T-helper 2 cell treated with Interferon-gamma antibody and Interleukin-4, amounts not matched to agents 5 μg/mL and 100 μg/mL, for 36 hours (primary cell): ENCODE measurements at places on chromosomes 16 and 17.

- no peak for DNase-seq
Observed at GRCh38 chr17:37413875-37414519, 7.3 kb downstream of the TADA2A start.

- DNase-seq = no peak
Observed at GRCh38 chr16:69903865-69904415, 47.2 kb upstream of the CLEC18A start.

DNA sequence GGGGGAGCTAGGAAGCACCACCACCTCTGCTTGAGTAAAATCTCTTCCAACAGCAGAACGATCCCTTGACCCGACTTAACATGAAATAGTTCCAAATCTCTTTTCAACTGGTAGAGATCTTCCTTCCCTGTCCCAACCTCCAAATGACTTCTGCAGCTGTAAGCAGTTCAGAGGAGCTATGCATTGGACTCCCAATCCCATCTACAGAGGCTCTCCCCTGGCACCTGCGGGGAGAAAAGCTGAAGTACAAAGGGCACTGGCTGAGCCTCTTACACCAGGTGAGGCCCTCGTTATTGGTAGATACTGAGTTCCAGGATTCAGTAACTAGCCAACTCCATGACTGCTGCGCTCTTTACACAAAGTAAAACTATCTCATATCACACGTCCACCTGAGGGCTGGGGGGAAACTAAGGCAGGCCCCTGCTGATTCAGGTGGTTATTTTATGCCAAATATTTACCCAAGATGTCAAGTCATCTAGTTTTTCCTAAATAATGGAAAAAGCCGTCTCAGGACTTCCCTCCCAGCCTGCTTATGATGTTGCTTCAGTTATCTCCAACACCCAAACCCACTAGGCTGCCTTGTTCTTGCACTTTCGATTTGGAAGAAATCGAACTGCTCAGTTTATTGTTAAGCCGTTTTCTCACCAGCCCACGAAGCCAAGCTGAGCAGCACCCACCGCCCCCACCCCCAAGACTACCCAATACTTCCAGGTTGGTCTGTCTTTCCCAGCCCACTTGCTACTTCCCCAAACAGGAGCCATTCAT lies 3.2 kb downstream of the ACTG1 start:
- no peak for DNase-seq

DNA sequence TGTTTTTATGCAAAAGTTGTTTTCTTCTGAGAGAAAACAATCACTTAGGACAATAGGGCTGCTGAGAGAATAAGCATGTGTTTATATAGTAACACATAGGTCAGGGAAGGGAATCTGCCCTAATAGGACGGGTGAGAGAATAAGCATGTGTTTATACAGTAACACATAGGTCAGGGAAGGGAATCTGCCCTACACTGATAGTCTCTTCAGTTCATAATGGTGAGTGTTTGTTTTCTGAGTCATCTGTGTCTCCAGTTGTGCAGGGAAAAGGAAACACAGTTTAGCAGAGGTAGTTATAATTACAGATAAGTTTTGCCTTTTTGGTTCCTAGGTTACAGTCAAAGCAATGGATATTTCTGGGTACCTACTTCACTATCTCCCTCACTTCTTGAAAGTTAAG lies 252.3 kb upstream of the CA10 start:
- no peak for DNase-seq

DNA sequence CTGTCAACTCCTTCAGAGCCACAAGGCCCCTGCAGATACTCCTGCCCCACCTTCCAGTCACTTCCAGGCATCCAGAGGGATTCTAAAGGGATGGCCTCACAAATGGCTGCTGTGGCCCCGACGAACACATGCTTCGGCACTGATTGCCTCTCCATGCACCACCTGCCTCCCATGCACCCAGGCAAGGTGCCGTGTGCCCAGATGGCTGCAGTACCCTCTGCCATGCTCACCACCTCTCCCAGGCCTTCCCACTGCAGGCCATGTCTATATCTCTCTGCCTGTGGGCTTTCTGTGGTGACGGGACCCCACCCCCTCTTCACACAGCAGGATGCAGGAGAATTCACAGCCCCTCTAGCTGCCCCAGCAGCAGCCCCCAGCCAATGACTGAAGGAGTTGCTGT lies 27.9 kb upstream of the LYRM9 start:
- no peak for DNase-seq

DNA sequence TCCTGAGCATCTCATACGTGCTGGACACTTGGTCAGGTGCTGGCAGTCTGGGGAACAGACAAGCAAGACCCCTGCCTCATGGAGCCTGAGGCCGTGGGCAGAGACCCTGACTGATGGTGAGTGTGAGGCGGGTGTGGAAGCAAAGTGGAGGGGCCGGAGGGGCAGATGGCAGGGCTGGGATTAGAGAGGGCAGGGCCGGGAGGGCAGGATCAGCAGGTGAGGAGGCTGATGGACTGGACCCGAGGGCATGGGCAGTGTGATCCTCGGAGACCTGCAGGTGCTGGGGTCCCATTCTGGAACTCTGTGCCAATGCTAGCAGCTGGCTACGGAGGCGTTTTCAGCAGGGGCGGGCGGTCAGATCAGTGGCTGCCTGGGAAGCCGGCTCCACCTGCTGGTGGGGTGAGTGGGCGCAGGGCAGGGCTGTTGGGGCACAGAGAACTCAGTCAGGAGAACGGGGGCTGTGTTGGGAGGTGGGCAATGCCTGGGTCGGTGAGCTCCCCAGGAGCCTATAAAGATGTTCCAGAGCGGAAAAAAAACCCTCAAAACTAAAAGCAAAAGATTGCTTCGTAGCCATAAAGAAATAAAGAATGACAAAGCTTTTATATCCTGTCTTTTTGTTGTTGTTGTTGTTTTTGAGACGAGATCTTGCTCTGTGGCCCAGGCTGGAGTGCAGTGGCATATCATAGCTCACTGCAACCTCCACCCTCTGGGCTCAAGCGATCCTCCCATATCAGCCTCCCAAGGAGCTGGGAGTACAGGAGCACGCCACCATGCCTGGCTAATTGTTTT lies 8.9 kb upstream of the C16orf74 start:
- no peak for DNase-seq

DNA sequence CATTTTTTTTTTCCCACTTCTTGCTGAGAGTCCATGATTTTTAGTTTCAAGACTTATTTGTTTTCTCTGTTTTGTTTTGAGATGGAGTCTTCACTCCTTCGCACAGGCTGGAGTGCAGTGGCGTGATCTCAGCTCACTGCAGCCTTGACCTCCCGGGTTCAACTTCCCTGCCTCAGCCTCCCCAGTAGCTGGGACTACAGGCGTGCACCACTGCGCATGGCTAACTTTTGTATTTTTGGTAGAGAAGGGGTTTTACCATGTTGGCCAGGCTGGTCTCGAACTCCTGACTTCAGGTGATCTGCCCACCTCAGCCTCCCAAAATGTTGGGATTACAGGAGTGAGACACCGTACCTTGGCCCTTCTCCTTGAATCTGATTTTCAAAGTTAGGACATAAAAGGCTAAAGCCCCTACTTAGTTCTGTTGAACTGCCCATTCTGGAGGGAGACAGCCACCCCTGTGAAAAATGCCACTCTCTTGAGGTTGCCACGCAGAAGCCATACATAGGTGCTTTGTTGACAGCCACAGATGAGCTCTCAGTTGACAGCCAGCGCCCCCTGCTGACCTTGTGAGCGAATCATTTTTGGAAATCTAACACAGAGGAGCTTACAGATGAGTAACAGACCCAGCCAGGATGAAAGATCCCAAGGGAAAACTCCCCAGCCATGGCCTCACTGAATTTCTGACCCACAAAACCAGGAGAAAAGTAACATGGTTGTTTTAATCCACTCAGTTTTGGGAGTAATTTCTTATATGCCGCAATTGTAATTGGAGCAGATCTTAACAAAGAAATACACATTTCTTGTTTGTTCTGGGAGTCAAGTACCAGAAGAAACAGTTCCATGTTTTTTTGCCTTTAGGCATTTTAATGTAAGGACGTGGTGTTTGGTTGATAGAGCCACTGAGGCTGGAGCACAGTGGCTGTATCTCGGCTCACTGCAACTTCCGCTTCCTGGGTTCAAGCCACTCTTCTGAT lies 38.8 kb downstream of the PKD1L3 start:
- DNase-seq = peak; percentile 70

GRCh38 chr16:71412270-71413160 lies 29.3 kb downstream of the TLE7 start:
- DNase-seq = peak; percentile 40

DNA sequence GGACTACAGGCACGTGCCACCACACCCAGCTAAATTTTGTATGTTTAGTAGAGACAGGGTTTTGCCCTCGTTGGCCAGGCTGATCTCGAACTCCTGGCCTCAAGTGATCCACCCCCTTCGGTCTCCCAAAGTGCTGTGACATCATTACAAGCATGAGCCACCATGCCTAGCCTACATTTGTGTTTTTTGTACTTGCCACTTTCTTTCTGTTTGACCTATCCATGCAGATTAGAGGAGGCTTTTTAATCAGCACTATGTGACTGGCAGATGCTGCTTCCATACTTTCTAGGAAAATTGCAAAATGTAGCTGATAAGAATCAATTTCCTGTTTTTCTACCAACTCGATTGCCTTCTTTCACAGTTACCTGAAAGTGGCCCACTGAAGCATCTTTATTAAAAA lies 57.3 kb downstream of the B9D1 start:
- DNase-seq = no peak

GRCh38 chr16:65070831-65071432 lies 50.9 kb downstream of the CDH11 start:
- DNase-seq = no peak

DNA sequence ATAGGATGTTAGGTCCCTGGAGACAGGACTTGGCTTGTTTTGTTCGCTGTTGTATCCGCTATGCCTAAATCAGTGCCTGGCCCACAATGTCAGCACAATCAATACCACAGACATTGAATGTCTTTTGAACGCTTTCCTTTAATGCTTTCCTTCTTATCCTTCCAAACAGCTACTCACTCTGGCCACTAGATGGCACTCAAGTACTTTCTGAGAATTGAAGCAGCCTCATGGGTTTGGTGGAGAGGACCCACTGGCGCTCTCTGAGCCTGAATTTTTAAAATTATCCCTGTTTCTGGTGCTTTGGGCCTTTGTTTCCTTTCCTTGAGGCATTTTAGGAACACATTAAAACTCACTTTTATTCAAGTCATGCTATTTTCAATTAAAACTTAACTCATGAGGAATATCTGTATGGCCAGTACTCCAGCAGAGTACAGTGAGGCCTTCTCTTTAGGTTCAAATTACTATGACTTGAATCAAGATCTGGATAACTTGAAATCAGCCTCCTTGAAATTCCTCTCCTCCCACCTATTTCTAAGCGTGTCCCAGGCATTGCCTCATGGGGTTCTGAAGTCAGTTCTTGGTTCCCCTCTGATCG lies 3.2 kb upstream of the NLRP1 start:
- peak; percentile 41 for DNase-seq

GRCh38 chr17:66540131-66540781 lies 237.8 kb downstream of the PRKCA start:
- DNase-seq = no peak

- DNase-seq = no peak
Observed at GRCh38 chr17:29705386-29705785, 82.7 kb upstream of the CORO6 start.

GRCh38 chr17:9120471-9120870 lies 99.2 kb downstream of the NTN1 start:
- no peak for DNase-seq

- DNase-seq = no peak
Observed at GRCh38 chr16:86951831-86952598, 365.2 kb downstream of the C16orf95 start.

- peak; percentile 30 for DNase-seq
Observed at GRCh38 chr17:4635823-4636375, 5.6 kb downstream of the ALOX15 start.

DNA sequence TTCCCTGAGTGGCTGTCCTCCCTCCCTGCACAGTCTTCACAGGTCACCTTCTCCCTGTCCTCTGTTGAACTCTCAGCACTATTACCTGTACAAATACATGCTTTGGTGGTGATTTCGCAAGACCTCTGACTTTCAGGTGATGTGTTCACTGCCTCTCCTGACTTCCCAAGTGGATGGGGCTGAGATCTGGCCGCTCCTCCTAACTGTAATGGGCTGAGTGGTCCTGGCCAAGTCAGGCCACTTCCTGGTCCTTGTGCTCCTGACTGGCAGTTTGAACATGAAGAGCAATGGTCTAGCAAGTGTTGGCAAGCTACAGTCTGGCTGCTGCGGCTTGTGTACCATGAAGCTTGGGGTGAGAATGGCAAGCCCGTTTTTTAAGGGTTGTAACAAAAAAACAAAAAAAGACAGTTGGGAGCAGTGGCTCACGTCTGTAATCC lies 11.7 kb upstream of the TMED6 start:
- DNase-seq = no peak

GRCh38 chr16:66479661-66480264 lies 52.7 kb downstream of the BEAN1 start:
- DNase-seq = no peak

GRCh38 chr16:84985079-84986065 lies 26.0 kb downstream of the ZDHHC7 start:
- DNase-seq = no peak

GRCh38 chr16:57798953-57799599 lies 3.2 kb downstream of the KIFC3 start:
- DNase-seq = no peak

GRCh38 chr17:81162491-81162890 lies 2.8 kb upstream of the PVALEF start:
- no peak for DNase-seq

DNA sequence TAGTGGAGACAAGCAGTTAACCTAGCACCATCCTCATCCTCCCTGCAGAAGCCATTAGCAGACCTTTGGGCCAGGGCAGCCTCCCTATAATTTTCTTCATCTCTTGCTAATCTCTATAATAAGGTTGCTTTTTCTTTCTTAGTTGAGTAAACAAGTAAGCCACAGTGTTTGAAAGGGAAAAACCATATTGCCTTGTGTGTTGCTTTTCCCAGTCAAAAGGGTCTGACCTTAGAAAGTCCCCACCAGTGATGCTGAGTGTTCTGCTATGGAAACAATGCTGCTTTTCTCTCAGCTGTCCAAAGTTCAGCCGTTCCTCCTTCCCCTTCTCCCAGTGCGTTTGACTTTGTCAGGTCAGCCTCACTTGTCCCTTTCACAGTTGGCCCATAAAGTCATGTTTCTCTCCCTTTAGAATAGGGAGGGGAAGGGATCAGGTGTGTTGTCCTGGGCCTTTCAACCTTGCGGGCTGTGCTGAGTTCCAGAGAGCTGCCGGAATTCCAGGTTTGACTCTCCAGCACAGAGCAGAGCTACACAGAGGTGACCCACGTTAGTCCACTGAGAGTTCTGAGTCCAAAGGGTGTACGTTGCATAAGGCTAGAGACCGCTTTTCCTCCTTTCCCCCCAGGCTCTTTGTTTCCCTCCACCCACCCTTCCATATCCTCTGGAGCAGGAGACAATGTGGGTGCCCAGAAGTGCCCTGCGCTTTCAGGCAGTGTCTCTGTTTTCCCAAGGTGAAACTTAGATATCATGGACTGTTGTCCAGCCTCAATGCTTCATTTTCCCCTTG lies 15.9 kb upstream of the CLEC18C start:
- DNase-seq = no peak

GRCh38 chr17:19766421-19767270 lies 18.5 kb upstream of the ALDH3A1 start:
- peak; percentile 65 for DNase-seq

DNA sequence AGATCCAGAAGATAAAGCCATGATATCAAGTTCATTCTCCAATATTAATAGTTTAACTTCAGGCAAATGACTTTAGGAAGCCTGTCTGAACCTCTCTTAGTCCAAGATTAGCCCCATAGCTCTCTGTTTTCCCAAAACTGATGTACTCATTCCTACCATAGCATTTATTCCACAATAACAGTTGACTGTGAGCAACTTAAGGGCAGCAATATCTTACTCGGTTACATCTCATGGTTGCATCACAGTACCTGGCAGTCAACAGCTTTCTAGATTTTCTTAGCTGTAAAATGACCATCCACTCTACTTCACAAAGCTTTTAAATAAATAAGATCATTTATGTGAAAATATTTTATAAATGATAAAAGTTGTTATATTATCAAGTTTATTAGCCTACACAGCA lies 58.2 kb upstream of the STAC2 start:
- no peak for DNase-seq
